Activated naive CD4-positive, alpha-beta T cell treated with anti-CD3 and anti-CD28 coated beads, Interleukin-2, amount 50 U/mL, for 16 hours (primary cell): ENCODE measurements at places on chromosomes 4 and X.
A peak's percentile ranks its signal among the peaks of the same experiment; 100 is the strongest.

DNA sequence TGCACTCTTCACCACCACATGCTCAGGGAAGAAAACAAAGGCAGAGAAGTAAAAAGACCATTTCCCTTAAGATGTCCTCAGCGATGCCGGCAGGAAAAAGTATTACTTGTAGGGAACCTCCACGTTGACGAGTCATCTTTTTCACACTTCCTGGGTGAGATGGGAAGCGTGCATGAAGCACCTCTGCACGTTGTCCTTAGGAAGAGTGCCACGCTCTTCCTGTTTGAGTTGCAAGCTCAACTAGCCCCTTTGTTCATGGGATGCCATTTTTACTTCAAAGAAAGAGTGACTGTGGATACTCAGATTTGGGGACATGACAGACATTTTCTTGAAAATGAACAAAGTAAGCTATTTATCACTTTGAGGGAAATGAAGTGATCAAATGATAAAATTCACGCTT lies 33.8 kb downstream of the DCTD start:
- DNase-seq = no peak

DNA sequence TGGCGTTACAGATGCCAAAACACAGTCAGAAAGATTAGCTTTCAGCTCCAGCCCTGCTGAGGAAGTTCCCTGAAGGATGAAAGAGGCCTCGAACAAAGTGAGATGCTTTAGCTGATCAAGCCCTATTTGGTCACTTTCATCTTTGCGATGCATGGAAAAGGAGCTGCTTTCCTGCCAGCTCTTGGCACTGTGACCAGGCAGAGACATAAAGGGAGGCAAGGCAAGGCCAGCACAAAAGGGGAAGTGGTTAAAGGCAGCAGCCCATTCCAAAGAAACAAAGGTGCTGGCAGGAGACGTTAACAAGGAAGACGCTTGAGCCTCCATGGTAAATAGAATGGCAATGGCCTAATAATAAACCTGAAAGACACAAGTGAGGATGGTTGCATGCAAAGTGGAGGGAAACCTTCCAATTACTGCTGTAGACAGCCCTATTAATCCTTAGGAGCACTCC lies 617.1 kb upstream of the INTU start:
- no peak for DNase-seq

DNA sequence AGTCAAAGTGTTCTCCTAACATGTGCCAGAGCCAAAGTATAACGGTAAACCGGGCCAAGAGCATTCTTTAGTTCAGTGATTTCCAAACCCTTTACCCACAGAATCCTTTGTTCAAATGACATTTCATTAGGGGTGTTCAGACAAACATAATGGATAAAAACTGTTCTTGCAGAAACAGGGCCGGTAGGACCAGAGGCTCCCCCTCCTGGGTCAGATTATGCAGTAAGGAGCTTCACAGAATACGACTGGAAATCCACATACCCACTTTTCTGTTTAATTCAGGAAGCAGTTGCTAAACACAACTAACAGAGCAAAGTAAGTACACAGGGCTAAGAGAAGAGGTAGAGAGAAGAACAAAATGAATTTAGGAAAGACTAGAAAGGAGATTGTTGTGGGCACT lies 46.6 kb upstream of the TMEM184C start:
- no peak for DNase-seq

DNA sequence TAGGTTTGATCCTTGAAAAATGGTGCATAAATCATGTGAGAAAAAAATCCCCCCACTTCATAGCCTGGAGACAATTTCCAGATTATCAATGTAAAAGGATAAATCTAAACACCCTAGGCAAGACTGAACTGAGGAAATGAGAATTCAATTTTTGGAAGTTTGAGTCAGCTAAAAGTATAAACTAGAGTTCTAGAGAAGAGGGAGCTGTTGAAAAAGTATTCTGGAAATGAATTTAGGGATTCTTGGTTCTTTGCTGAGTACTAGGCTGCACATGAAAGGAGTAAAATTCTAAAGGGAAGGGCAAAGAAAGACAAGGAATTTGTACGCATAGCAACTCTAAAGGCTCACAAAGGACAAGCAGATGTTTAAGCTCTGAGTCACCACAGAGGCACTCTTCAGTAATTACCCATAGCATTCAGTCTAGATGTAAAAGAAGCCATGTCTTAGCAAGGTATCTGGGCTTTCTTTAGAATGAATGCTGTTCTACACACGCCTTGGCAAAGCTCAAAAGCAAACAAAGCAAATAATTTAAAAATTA lies 896.5 kb downstream of the PDHA2 start:
- no peak for DNase-seq

GRCh38 chrX:10152086-10152485 lies 4.7 kb upstream of the CLCN4 start:
- DNase-seq = no peak

DNA sequence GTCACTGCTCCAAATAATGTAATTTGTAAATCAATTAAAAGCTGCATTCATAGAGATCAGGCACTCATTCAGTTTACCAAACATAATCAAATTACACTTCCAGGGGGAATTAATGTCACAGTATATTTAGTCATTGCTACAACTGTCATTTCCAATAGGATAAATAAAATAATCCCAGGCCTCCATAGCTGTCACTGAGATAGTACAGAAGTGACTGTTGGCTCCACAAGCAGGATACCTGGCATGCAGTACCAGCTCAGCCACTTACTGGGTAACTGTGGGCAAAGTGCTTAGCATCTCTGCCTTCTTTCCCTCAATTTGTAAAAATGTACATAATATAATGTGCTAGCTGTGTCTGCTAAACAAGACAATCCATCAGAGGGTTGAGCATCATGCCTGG lies 128.1 kb downstream of the CAMK2D start:
- no peak for DNase-seq

DNA sequence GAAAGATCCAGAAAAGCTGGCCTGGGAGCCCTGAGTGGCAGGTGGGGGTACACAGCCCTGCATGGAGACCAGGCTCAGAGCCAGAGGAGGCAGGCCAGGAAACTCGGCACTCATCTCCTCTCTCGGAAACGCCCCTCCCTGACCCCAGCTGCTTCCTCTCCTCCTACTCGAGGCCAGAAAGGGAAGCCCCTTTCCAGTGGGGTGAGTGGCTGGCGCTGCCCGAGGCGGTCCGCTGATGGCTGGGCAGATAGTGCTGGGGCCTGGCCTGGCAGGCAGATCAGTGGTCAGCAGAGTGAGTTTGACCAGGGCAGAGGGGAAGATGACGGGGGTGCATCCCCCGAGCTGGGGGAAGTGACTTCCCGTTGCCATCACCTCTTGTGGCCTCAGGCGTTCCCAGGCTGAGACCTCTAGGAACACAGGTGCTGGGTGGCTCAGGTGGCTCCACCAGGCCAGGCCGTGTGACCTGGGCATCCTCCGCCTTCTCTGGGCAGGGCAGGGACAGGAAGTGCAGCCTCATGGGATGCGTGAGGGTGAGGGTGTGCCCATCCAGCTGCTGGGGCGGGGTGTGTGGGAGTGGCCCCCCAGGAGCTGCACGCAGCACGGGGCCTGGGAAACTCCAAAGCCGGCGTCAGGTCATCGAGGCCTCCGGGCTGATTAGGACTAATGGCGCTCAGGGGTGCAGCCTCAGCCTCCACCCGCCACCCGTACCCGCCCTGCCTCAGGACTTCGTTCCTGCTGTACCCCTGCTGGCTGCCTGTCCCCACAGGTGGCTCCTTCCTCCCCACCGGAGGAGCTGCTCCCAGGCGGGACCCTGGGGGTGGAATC lies 5.7 kb downstream of the SH3BP2 start:
- DNase-seq = peak; percentile 40

DNA sequence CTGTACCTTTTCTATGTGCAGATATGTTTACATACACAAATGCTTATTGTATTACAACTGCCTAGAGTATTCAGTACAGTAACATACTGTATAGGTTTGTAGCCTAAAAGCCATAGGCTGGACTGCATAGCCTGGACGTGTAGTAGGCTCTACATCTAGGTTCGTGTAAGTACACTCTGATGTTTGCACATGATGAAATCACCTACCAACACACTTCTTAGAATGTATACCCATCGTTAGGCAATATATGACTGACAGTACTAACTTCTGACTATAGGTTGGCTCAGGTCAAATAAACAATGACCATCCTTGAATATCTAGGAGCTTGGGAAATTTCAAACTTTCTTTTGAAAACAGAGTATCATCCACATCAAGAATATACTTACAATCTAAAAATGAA lies 139.0 kb downstream of the CORIN start:
- DNase-seq = no peak

GRCh38 chr4:74624351-74625151 lies 169.8 kb downstream of the BTC start:
- no peak for DNase-seq

DNA sequence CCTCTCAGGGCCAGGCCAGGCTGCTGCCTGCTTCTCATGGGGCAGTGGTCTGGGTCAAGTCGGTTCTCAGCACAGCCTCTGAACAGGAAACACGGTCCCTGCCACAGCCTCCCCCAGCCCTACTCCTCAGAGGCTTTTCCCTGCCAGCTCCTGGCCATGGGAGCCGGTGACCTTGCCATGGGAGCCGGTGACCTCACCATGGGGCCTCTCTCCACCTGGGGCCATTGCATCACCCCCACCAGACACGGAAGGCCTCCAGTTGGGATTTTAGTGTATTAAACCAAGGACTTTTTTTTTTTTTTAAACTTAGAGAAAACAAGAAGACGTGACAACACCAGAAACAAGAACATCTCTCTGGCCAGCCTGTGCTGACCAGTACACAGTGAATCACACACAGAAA lies 25.6 kb downstream of the ETDB start:
- DNase-seq = no peak

DNA sequence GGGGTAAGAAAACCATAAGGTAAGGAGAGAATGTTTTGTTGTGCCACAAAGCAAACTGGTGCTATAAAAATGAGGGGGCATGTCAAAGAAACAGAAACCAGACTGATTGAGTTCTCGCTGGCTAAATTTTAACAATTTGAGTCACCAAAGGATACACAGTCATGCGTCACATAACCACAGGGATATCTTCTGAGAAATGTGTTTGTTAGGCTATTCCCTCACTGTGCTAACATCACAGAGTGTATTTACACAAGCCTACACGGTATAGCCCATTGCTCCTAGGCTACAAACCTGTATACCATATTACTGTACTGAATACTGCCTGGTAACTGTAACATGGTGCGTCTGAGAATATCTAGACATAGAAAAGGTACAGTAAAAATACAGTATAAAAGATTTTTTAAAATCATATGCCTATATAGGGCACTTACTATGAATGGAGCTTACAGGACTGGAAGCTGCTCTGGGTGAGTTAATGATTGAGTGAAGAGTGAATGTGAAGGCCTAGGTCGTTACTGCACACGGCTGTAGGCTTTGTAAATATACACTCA lies 50.1 kb downstream of the FBXW7 start:
- DNase-seq = no peak

DNA sequence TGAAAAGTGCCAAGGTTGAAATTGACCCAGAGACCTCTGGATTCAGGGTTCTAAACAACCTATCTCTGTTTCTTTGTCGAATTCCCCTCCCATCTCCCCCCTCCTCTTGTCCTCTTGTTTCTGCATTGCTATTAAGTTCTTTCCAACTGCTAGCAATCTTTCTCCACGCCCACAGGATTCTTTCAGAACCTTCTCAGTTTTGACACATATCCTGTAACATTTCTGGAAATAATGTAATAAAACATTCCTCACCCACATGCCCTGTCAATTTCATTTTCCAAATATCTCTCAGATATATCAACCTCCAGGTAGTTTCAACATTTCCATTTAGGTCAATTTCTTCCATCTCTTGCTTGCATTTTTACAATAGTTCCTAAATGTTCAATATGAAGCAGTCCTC lies 1105.9 kb downstream of the ARAP2 start:
- DNase-seq = no peak

DNA sequence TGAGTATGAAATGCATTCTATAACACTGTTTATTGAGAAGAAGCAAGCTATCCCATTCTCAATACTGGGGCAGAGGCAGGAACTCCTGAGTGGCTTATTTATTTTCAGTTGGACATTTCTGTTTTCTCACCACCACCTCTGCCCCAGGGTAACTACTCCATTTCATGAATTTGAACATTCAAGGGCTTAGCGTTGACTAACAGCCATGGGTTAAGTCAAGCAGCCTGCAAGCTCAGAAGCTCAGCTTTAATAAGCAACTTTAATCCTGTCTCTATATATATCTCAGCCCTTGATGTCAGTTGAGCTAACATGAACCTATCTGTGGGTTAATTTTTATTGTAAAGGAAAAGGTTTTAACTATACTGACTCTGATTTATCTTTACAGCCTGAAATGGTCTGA lies 93.8 kb downstream of the MBNL3 start:
- no peak for DNase-seq

GRCh38 chr4:87651941-87652340 lies 1.9 kb downstream of the DMP1 start:
- DNase-seq = no peak

DNA sequence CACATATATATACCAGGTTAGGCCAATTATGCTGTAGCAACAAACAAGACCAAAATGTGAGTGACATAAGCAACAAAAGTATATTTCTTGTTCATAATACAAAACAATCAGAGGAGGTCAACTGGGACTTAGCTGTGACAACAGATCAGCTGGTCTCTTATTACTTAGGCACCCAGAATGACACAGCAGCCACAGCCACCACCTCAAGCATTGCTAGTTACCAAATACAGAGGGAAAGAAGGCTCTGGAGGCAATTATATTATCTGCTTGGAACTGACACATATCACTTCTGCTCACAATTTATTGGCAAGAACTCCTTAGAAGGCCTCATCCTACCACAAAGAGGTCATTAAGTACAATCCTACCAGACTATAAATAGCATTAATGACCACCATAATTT lies 15.2 kb downstream of the ATOH1 start:
- DNase-seq = no peak

DNA sequence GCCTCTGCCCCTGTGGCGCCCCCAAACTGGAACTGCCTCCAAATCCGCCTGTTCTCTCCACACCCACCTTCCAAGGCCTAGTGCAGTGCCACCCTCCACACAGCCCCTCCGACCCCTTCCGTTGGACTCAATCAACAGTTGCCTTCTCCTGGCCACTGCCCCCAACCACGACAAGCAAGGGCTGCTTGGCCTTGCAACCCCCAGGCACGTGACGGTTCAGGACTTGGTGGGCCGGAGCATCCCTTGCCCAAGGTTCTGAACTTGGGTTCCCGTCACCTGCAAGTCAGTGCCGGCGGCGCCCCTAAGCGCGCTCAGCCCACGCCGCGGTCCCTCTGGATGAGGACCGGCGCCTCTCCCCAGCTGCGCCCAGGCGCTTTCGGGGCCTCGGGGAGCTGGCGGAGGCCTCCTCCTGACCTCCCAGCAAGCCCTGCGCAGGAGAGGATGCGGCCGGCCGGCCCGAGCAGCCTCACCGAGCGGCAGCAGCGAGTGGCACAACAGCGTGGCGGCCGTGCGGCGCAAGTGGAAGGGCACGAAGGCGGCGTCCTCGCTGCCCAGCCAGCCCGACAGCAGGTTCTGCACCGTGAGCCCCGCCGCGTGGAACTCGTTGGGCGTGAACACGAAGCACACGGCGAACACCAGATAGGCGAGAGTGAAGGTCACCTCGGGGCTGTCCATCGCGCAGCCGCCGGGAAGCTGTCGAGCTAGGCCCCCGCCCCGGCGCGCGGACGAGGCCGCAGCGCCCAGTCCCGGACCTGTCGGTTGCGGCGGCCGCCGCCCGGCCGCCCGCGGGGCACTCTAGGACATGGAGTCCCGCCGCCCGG lies 750 bp downstream of the TMEM129 start:
- peak; percentile 42 for DNase-seq

- no peak for DNase-seq
Observed at GRCh38 chrX:52577464-52578173, 60.8 kb upstream of the XAGE1B start.

GRCh38 chr4:110994781-110995180 lies 371.9 kb upstream of the PITX2 start:
- no peak for DNase-seq
